NT2/D1 (cell line): ENCODE measurements at places on chromosomes 6 and 20.

GRCh38 chr6:73314577-73315492 lies 39.2 kb downstream of the DPPA5 start:
- DNase-seq: no peak

DNA sequence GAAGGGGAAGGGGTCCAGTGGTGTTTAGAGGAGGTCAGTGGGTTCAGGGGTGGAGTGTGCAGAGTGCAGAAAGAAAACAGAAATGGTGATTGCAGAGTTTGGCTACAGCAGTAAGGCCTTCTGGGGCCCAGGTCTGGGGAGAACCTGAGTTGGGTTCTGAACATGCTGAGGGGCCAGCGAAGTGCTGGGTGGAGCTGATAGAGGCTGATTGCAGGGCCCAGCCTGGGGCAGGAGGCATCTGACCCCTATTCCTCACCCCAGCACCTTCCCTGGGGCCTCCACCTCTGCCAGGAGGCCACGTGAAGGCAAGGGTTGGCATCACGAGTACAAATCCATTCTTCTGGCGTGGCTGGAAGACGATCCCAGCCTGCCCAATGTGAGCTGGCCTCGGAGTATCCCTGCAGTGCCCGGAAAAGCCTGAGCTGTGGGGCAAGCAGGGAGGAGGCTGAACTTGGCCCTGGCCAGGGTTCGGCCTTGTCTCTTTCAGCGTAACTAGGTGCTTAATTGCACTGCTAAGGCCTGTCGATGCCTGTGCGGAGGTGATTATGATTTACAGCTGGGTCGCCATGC lies 35.3 kb downstream of the VSTM2L start:
- DNase-seq: no peak

- peak; percentile 43 for DNase-seq
Observed at GRCh38 chr6:35552285-35552917, 39.7 kb upstream of the TULP1 start.

DNA sequence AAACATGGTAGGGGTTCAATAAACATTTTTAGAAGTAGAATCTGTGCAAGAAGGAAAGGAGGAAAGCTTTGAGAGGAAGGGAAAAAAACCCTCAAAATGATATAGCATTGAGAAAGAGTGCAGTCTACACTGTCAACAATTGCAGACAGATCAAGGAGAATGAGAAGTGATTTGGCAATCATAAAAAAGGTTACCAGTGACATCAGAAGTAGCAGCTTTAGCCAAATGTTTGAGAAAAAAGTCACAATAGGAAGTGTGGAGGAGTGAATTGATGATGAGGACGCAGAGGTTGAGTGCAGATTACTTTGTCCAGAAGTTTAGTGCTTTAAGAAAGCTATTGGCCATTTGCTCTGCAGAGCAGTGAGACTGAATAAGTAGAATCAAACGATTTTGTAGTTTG lies 155.0 kb downstream of the GJA1 start:
- DNase-seq: no peak

DNA sequence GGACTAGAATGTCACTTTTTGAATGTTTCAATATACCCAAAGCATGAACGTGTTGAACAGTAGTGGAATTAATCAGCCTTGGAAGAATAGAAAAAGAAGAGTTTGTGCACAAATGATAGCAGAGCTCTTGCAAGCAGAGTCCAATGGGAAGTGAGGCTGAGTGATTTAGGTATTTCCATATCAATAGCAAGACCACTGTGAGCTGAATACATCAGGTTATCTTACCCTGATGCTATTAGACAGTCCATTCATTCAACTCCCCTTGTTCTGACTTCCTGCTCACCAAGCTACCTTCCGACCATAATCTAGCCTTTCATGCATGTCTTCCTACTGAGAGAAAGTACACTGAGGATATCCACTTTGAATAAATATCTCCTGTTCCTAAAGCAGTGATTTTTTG lies 349.2 kb upstream of the RNF217 start:
- no peak for DNase-seq
